ENCODE measurements at places on chromosomes 16 and 17. TPM values are rescaled to one million over a fixed set of nuclear protein-coding genes. Genes with fewer than 3 reads are reported as not detected.
A peak's percentile ranks its signal among the peaks of the same experiment; 100 is the strongest.

Gene EFTUD2
- 27.7 TPM for polyA plus RNA-seq

Gene STAT5B
- polyA plus RNA-seq, result 19.7 TPM

Gene CCL17
- not detected for polyA plus RNA-seq

Gene SPNS3
- polyA plus RNA-seq, result 0.23 TPM

- DNase-seq, result peak; percentile 95
Observed at GRCh38 chr17:81097134-81097942, 62.4 kb downstream of the BAIAP2 start.

DNA sequence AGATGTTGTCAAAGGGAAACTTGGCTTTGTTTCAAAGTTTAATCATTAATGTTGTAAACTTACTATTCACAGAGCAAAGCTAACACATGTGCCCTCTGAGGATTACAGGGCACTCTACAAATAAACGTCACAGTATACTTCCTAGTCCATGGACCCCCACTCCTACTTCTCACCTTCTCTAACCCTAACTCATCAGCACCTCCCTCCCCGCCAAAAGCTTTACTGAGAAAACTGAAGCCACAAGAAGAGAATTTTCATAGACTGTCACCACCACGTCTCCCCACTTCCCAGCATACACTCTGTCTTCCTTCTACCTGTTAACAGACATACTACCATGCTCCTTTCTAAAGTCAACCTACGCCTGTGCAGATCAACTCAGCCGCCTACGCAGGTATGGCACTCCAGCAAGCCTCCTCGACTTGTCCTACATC lies 29.0 kb downstream of the HELZ start:
- DNase-seq, result no peak

DNA sequence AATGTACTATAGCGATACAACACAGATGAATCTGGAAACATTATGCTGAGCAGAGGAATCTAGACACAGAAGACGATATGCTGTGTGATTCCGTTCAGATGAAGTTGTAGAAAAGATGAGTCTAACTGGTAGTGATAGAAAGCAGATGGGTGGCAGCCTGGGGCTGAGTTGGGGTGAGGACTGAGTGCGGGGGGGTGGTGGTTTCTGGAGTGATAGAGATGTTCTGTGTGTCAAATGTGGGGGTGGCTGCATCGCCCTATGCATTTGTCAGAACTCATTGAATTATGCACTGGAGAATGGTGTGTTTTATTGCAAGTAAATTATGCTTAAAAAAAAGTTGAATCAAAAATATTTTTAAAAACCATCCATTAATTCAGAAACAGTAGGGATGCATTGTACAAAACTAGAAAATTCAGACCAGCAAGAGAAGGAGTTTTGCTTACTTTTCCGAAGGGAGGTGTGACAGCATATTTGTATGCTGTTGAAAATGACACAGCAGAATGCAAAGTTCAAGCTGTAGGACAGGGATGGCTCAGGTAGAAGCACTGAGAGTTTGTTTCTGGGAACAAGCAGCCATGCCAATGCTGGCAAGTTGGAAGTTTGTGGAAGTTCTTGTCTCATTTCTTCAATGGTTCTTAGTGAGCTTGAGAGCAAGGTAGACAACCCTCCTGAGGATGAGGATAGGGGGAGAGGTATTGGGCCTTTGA lies 13.0 kb upstream of the DRG2 start:
- no peak for DNase-seq

DNA sequence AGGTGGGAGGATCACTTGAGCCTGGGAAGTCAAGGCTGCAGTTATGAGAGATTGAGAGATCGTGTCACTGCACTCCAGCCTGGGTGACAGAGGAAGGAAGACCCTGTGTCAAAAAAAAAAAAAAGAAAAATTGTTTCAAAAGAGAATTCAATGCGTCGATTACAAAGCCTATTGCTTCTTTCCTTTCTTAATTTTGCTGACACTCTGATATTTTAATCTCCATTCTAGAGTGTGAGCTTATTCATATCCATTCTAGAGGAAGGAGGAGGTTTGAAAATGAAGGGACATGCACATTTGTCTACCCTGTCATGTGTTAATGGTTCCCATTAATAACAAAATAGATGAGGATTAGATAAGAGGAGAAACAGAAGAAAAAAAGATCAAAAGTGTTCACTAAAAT lies 63.1 kb downstream of the PCTP start:
- DNase-seq, result no peak

All from right cardiac atrium (tissue), 5 donors.